AML-193 (cell line): ENCODE measurements at places on chromosomes 6 and 20.
A peak's percentile ranks its signal among the peaks of the same experiment; 100 is the strongest.

DNA sequence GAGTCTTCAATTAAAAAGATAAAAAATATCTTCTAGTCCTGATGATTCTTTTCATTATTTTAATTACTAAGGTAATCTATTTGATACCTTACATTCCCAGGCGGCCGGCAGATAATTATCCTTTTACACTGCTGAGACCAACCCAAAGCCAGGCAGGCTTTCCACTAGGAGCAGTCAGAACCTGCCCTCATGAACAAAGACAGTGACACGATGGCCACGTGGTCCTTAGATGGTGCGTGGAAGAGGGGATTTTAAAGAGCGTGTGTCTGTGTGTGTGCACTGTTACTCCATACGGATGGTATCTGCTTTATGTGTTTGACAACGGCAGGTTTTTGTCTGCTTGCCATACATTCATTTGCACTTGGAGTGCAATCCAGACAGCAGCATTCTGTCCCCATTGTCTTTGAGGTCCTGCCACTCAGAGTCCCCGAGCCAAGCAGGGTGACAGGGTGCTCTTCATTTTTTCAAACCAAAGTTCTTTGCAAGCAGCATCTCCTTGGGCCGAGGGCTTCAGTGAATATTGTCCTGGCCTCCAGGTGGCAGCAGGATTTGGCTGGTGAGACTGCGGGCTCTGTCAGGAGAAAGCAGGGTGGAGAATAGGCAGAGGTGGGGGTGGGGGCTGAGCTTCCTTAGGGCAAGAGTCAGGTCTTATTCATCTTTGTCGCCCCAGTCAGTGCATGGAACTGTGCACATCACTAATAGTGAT, 260.5 kb downstream of the NRN1 start:
- peak; percentile 21 for DNase-seq

- DNase-seq = no peak
These were observed 81.4 kb downstream of the DLL1 start for GRCh38 chr6:170209354-170210025.

- no peak for DNase-seq
These were observed 72.8 kb upstream of the RALGAPA2 start for GRCh38 chr20:20785226-20785625.

DNA sequence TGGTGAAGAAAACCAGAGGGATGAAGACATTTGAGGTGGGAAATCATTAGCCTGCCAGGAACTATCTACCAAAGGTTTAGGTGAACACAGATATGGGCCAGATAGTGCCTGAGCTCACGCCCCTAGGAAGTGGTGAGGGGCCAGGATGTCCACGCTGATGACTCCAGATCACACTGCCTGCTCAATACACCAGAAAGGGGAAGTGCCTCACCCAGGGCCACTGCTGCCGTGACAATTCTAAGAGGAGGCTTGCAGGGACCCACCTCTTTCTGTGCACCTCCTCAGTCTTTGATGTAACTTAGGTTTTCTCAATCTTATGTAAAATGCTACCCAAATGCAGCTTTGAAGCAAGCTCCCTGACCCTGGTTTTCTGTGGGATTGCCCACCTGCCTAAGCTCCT, 5.4 kb upstream of the RAB44 start:
- peak; percentile 95 for DNase-seq

DNA sequence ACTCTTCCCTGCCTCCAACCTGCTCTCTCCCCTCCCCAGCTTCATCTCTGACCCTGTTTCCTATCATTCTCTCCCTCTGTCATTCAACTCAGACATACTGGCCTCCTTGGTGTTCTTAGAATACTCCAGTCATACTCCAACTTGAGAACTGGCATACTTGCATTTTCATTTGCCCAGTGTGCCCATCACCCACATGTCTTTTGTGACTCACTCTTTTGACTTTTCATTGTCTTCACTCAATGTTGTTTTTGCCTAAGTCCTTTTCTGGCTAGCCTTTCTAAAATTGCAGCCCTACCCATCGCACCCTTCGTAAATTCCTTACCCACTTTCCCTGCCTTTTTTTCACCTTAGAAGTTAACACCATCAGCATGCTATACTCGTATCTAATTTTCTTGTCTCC, 77.0 kb upstream of the CD2AP start:
- no peak for DNase-seq

GRCh38 chr6:140609956-140610355, 1235.5 kb upstream of the CITED2 start:
- DNase-seq = no peak

DNA sequence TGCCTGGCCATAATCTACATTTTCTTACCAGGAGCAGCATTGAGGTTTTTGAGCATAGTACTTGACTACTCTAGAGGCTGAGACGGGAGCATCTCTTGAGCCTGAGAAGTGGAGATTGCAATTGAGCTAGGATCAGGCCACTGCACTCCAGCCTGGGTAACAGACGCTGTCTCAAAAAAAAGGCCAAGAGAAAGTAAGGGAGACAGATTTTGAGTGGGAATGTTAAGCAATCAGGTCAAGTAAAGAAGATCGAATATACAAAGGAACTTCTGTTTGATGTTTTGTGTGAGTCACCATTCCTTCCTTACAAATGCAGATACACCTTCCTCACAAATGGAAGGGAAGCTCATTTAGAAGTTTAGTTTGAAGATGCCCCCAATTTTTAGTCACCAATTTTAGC, 4.4 kb downstream of the PNRC1 start:
- no peak for DNase-seq

- no peak for DNase-seq
These were observed 18.7 kb upstream of the APMAP start for GRCh38 chr20:25011261-25011660.

GRCh38 chr6:25583906-25584305, 68.1 kb upstream of the SCGN start:
- no peak for DNase-seq

DNA sequence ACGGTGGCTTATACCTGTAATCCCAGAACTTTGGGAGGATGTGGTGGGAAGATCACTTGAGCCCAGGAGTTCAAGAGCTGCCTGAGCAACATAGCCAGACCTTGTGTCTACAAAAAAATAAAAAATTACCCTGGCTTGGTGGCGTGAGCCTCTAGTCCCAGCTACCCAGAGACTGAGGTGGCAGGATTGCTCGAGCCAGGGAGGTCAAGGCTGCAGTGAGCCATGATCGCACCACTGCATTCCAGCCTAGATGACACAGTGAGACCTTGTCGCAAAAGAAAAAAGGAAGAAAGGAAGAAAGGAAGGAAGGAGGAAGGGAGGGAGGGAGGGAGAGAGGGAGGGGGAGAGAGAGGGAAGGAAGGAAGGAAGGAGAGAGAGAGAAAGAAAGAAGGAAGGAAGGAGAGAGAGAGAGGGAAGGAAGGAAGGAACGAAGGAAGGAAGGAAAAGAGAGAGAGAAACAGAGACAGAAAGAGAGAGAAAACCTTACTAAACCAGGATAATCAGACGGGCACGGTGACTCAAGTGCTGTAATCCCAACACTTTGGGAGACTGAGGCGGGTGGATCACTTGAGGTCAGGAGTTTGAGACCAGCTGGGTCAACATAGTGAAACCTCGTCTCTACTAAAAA, 10.9 kb upstream of the PNRC1 start:
- no peak for DNase-seq

DNA sequence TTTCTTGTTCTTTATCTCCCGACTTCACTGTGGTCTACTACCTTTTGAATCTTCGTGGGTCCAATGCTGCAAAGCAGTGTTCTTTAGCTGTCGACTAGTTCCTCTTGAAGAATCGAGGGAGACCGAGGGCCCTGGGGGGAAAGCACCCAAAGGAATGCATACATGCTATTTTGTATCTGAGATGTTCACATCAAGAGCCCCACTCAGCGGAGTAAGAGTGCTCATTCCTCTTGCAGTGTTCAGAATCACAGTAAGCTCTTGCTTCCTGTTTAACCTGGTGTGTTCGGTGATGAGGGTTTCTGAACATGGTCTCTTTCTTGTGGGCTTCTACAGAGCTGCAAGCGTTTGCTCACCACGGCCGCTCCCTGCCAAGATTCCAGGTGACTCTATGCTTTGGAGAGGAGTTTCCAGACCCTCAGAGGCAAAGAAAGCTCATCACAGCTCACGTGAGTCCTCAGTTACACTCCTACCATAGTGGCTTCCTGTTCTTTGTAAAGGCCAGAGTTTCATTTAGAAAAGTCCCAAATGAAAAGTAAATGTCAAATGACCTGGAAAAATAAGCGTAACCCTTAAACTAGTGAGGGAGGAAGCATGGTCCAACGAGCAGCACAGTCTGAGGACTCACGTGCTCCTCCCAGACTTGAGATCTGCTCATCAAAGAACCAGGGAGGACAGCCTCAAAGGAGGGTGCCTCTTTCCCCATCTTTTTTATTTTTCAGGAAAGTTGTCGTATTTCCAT, 13.3 kb downstream of the IRF4 start:
- no peak for DNase-seq
